ENCODE measurements at places on chromosomes 13 and 19.

- no peak for DNase-seq
Observed at GRCh38 chr19:3375221-3376090, 9.1 kb downstream of the NFIC start.

DNA sequence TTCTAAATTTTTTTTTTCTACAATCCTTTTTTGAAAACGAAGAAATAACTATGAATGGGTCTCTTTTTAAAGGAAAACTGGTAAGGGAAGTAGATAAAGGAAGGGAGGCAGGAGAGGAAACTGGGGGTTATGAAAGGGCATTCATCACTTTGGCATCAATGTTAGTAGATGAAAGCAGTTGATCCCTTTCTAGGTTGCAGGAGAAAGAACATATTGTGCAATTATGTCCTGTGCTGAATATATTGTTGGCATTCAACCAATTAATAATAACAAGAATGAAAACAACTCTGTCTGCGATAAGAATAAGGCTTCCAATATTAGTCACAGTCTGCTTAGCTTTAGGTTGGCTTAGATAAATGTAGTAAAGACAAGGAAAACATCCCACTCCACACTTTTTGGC lies 796.8 kb upstream of the KLHL1 start:
- no peak for DNase-seq

- no peak for DNase-seq
Observed at GRCh38 chr13:38775085-38775484, 88.2 kb downstream of the FREM2 start.

GRCh38 chr13:64453831-64454230 lies 2776.3 kb downstream of the PCDH9 start:
- no peak for DNase-seq

- peak; percentile 23 for DNase-seq
Observed at GRCh38 chr19:12757544-12758274, 6.1 kb downstream of the BEST2 start.

- DNase-seq, result no peak
Observed at GRCh38 chr13:30373727-30374126, 48.6 kb upstream of the UBE2L5 start.

DNA sequence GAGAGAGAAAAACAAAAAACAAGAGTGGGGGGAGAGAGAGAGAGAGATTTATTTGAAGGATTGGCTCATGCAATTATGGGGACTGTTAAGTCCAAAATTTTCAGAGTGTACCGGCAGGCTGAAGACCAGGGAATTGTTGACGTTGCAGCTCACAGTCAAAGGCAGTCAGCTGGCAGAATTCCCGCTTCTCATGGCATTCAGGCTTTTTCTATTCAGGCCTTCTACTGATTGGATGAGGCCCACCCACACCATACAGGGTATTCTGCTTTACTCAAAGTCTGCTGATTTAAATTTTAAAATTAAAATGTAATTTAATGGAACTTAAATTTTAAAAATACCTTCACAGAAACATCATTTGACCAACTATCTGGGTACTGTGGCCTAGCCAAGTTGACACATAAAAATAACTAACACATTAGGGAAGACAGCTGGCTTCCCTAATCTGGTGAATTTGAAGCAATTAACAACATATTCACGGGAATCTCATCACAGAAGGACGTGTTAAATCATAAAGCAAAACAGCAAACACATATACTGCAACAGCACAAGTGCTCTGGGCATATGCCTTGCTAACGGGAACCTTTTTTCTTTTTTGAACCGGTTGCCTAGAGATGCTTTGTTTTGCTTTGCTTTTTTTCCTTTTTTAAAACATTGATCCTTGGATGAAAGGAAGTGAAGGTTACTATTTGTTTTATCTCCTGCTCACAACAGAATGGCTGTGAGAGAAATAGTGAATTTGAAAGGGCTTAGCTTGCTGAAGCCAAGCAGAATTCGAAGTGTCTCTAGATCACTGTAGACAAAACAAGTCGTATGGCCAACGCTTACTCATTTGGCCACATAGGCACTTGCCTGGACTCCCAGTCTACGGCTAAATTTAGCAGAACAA lies 505.1 kb downstream of the IRS2 start:
- no peak for DNase-seq

DNA sequence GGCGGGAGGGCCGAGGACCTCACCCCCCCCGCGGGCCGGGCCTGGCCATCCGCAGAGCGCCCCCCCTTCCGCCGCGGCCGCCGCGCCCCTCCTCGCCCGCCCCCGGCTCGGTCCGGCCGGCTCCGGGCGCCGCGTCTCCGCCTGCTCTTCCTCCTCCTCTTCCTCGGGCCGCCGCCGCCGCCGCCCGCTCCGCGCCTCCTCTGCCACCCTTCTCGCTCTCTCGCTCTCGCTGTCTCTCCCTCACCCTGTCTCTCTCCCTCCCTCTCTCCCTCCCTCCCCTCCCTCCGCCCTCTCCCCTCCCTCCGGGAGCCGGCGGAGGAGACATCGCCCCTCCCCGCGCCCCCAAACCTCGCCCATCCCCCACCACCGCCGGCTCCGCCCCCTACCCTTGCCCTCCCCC lies at the start of gene SHANK1:
Gene SHANK1 (minus strand): TSS at position 237 of the 400 bp plus-strand sequence. CDS start 2,883 bp downstream, outside the sequence.
- no peak for DNase-seq

DNA sequence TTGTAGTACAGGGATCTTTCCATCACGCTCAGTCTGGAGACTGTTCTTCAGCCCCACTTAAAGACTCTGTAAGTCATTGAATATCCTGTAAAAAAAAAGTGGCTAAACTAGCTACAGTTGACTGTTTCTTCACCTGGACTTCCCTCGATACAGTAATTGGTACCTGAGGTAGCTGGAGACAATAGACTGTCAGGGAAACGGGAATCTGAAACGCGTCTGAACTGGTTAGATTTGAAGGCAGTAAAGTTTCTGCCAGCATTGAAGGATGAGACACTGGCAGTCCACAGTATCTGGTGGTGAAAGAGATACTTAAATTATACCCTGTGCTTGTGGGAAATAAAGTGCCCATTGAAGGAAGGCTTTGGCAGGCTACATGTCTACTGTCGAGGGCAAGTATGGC lies 550.5 kb downstream of the IRS2 start:
- DNase-seq, result no peak

GRCh38 chr13:73702419-73703071 lies 431.7 kb downstream of the KLF12 start:
- DNase-seq, result no peak

DNA sequence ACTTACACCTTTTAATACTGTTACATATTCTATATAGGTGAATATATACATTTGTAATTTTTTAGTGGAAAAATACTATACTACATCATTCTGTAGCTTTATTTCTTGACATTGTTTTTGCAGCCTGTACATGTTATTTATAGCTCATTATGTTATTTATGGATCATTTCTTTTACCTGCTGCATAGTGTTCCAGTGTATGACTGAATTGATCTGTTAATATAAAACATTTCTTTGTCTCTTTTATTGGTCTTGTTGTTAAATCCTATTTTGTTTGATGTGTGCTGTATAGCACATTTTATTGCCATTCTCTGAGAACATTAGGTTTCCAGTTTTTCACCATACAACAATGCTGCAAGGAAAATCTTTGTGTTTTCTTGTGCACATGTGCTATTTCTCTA lies 2.4 kb downstream of the SETDB2 start:
- DNase-seq, result no peak

GRCh38 chr19:38429055-38429810 lies 3.2 kb upstream of the RASGRP4 start:
- no peak for DNase-seq

DNA sequence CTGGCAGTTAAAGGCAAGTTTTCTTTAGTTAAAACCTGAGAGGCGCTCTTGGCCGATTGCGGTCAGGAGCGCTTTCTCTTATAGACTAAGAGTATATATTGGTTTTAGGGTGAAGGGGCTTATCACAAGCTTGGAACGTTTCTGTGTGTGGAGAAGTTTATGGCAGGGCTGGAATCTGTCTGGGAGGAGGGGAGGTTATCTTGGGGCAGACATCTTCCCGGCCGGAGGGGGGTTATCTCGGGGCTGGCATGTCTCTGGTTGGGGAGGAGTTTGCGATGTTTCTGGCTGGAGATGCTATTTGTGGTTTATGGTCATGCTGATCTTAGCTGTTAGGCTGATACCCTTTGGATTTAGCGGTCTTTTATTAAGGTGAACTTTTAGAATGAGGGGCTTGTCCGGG lies 18.3 kb downstream of the KDM4B start:
- no peak for DNase-seq

Measured in LNCaP clone FGC (cell line).